Stimulated activated CD8-positive, alpha-beta memory T cell treated with anti-CD3 and anti-CD28 coated beads, Interleukin-7, amount 100 ng/mL, for 24 hours (primary cell): ENCODE measurements at places on chromosomes 2 and 18.

DNA sequence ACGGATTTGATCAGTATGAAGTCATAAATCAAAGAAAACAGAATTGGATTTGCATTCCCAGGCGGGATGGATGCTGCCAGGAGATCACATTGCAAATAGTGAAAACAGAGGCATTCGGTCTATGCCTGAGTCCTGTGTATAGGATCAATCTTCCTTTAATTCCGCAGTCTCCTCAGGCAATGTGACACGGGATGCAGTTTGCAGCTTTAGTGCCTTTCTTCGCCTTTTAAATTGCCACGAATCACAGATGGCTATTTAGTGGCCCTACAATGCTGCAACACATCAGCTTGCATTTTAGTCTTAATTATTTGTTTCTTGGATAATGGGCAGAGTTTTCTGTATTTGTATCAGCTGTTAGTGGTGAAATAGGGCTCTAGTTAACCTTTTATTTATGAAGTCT, 6.8 kb downstream of the ADCYAP1 start:
- no peak for DNase-seq

DNA sequence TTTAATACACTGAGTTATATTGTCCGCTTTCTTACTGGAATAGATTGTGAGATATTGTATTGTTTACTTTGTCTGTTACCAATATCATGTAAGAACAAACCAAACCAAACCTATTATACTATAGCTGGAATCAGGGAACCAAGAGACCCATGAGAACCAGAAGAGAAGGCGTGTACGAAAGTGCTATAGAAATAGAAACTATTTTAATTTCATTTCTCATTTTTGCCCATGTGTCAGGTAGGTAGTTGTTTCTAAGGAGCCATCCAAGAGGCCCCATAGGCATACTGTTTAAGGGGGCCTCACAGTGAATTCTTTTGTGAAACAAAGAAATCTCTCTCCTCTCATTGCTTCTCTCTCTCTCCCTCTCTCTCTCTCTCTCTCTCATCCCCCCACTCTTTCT, 363.6 kb downstream of the RNF144A start:
- no peak for DNase-seq

- DNase-seq = no peak
These were observed 1129.9 kb upstream of the GYPC start for GRCh38 chr2:125526093-125526492.

GRCh38 chr2:25230198-25230947, 62.0 kb upstream of the POMC start:
- DNase-seq = no peak

DNA sequence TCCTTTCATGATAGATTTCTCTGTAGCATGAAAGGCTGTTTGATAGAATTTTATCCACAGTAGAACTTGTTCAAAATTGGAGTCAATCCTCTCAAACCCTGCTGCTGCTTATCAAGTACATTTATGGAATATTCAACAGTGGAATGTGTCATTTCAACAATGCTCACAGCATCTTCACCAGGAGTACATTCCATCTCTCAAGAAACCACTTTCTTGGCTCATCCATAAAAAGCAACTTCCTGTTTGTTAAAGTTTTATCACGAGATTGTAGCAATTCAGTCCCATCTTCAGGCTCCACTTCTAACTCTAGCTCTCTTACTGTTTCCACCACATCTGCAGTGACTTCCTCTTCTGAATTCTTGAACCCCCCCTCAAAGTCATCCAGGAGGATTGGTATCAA, 29.4 kb downstream of the PDCL3 start:
- no peak for DNase-seq

DNA sequence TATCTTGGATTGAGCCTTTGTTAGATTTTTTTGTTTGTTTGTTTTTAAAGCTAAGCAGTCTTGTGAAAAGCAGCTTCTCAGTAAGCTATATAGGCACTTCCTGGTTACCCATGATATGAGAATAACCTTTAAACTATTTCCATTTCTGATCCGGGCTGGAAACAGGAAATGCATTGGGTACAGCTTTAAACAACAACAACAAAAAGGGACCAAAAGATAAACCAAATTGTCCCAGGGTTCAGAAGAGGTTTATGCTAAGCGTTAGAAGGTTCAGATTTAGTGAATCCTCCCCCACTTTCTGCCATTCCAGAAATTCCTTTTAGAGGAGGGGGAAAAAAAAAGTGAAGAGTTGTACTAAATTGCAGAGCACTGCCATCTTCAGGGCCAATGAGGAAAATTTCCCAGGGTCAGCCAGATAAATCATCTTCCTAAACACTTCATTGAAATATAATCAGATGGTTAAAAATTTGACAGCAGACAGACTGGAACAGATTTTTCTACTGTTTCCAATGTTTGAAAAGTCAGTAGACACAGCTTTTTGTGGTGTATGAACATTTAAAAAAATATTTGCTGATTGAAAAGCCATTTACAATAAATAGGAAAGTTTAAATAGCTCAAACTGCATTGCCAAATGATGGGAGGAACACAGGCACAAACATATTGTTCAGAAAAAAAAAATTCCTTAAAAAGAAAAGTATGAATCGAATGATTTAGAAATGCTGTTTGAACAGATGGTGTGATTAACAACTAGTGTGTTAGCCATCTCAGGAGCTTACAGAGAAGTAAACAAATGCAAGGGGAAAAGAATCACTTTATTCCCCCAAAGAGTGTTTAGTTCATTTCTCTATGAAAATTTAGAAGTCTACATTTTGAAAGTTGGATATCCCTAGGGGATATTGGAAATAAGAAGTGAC, 189.9 kb upstream of the TANK start:
- no peak for DNase-seq

DNA sequence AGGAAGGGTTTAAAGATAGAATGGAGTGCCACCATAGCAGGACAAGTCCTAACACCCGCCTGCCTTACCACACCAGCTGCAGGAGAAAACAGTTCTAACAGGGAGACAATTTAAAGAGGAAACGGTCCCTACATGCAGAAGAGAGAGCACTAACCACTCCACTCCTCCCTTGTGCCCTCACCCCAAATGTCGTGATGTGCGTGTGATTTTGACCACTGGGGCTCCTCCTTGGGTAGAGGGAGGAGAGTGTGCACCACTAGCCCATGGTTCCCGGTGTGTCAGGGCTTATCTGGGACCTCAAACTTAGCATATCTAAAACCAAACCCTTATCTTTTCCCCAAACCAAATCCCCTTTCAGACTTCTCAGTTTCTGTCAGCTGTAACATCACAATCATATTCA, 105.5 kb upstream of the CCDC68 start:
- no peak for DNase-seq

DNA sequence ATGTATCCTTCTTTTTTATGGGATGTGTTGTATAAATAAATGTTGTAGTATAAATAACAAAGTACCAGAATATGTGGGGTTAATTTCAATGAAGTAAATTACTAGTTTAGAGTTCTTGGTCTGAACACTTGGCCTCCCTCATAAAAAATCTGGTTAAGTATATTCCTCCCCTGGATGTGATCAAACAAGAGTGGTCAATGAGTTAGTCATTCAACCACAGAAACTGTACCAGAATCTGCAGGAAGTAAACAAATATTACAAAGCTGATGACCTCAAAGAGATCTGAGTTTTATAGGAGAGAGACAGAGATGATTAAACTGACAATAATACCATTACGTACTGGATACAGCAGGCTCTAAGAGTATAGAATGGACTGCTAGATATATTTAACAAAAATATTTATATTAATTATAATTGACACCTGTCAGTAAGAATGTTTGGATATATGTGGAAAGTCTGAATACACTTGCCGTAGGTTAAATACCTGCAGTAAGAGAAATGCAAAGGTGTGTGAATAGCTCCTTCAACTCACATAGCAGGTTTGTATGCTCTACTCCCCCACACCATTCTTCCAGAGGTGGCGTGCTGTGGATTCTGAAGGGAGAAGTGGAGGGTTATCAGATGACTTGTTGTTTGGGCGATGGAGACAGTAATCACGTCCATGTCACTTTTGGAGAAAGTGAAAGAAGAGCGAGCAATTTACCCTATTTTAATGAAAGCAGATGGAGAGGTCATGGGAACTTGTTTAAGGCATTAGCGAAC, 108.3 kb upstream of the LRATD1 start:
- no peak for DNase-seq

DNA sequence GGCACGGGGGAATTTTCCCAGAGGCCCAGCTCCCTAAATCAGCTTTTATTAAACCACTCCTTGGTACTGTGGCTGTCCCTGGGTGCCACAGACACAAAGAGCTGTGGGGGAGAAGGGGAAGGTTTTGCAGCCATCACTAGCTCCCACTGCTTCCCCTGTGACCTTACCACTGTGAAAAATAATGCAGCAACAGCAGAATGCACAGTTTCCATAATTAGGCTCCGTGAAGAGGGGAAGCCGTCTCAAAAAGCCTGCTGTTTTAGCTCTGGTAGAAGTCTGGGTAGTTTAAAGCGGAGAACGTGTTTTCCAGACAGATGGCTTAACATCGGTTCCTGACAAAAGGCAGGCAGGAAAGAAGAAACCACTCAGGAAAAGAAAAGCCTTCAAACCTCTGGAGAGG, 27.5 kb upstream of the CAB39 start:
- DNase-seq = no peak

DNA sequence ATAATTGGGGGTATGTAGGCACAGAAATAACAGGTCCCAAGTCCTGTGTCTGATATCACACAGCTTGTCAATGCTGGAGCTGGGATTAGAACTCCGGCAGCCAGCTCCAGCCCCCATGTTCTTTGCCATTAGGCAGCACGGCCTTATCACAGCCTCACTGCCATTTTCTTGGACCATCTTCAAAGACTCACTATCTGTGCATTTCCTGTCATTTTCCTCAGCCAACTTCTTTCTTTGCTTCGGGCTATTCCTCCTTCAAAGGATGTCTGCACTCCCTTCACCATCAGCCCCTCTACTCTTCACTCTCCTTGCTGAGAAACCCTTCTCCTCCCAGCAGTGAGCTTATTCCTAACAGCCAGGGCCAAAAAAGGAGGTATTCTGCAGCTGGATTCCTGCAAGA, 139.6 kb downstream of the GALNT14 start:
- no peak for DNase-seq

DNA sequence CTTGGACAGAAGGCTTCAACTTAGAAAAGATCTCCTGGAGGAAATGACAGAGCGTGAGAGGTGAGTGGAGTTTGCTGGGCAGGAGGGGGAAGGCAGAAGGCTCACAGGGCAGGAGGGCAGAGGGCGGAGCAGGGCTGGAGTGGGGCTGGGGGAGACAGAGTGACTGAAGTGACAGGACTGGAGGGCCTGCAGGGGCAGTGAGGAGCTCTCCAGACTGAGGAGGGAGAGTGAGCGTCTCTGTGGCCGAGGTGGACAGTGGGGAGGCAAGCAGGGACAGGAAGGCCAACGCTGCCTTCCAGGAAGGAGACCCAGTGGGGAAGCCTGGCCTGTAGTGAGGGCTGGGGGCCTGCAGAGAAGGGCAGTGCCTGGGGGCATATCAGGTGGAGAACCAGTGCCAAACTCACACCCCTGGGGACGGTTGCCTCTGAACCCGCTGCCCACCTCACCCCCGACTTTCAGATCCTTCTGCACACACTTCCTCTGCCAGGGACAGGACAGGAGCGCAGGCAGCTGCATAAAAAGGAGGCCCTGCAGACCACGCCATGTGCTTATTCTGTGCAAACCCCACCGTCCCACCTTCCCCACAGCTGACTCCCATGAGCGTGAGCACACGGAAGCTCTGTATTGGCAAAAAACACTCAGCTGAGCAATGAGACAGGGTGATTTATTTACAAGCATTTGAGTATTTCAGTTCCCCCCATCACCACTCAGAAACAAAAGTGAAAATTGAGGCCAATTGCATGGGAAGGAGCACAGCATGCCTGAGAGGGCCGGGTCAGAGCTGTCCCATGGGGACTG, 244.3 kb downstream of the FAM210A start:
- DNase-seq = no peak

GRCh38 chr18:9321017-9321452, 13.5 kb upstream of the TWSG1 start:
- DNase-seq = no peak

GRCh38 chr2:70005752-70006446, 44.5 kb upstream of the ASPRV1 start:
- DNase-seq = no peak

GRCh38 chr2:224982910-224983711, 59.2 kb downstream of the DOCK10 start:
- DNase-seq = no peak

- DNase-seq = no peak
These were observed 223.4 kb downstream of the WDPCP start for GRCh38 chr2:63364866-63365265.

- no peak for DNase-seq
These were observed 34.2 kb upstream of the NT5DC4 start for GRCh38 chr2:112686348-112687217.

GRCh38 chr2:107645586-107645985, 181.1 kb upstream of the RGPD4 start:
- DNase-seq = no peak

DNA sequence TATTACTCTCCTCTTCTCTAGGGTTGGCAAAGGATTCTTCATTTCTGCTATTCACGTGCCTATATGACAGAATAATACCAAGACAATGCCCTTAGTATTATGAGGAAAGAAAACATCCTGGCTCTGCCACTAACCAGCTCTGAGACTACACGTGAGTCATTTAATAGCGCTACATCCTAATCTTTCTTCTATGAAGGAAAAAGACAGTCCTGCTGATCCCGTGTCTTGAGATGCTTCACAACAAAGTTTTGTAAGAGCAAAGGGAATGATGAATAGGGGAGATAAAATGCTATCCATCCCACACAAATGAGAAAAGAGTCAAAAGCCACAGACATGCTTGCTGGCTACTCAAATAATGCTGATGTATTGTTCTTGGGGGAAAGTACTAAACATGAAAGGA, 152.8 kb downstream of the PID1 start:
- DNase-seq = no peak

GRCh38 chr2:43937269-43937820, 58.4 kb downstream of the LRPPRC start:
- DNase-seq = no peak

DNA sequence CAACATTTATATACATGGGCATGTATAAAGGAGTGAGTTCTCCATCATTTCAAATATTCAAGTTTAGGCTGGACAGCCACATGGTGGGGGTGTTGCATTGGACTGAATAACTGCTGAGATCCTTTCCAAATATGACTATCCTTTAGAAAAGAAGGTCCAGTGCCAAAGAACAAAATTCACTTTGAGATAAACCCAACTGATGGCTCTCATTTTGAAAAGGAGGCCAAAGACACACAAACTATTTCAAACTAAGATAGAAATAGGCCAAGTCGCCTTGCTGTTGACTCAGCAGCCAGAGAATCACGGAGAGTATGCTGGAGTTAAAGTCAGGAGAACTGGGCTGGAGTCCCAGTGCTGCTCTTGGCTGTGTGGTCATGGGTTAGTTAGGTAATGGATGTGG, 204.5 kb upstream of the LRATD1 start:
- DNase-seq = no peak

DNA sequence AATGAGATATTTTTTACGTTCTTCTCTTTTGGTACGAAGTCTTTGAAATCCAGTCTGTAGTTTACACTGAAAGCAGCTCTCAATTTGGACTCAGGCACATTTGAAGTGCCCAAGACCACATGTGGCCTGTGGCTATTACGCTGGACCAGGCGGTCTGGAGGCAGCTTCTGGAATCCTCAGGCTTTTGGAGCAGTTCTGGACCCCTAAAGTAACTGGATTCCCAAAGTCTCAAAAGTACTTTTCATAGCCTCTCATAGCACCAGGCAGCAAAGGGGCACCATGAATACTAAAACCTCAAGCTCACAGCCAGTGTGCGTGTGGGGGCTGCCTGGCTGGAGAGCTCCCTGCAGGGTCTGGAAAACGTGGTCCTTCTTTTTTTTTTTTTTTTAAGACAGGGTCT, 119.0 kb downstream of the SMAD7 start:
- no peak for DNase-seq
